Thoracic aorta (tissue), 2 donors: ENCODE measurements at places on chromosomes 13 and 19.

GRCh38 chr19:38650911-38651584 lies 3.6 kb downstream of the ACTN4 start:
- DNase-seq: no peak

DNA sequence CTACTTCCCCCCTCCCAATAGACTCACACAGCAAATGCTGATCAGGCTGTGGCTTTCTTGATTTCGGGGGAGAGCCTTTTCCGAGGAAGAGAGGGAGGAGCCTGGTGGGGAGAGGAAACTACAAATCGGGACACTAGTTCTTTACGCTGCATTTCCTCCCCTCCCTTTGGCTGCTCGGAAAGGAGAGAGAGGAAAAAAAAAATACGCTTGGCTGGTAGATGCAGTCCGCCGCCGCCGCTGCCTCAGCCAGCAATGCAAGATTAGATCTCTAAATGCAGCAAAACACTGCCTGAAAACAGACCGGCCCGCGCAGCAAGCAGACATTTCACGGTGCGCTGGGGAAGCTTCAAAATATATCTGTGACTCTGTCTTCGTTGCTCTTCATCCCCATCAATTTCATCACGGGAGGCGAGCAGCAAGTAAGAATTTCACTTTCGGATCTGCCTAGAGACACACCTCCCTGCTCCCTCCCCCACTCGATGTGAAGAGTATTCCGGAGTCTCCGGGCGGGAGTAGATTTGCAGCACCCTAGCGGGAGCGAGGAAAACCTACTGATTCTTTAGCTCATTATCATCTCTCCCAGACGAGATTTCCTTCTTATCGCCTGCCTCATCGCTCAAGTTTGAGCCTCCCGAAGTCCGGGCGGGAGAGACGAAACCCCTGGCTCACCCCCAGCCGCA lies at the start of gene PCDH17:
PCDH17 (plus strand) TSS at position 149 of the 680 bp plus-strand sequence. CDS start 803 bp downstream, outside the sequence.
- no peak for DNase-seq

- no peak for DNase-seq
Measured at GRCh38 chr19:13581576-13581975, 75.3 kb upstream of the CACNA1A start.

- no peak for DNase-seq
Measured at GRCh38 chr19:51602189-51602854, 27.9 kb downstream of the SIGLEC5 start.

- DNase-seq: no peak
Measured at GRCh38 chr13:40123962-40124632, 468.6 kb downstream of the COG6 start.

DNA sequence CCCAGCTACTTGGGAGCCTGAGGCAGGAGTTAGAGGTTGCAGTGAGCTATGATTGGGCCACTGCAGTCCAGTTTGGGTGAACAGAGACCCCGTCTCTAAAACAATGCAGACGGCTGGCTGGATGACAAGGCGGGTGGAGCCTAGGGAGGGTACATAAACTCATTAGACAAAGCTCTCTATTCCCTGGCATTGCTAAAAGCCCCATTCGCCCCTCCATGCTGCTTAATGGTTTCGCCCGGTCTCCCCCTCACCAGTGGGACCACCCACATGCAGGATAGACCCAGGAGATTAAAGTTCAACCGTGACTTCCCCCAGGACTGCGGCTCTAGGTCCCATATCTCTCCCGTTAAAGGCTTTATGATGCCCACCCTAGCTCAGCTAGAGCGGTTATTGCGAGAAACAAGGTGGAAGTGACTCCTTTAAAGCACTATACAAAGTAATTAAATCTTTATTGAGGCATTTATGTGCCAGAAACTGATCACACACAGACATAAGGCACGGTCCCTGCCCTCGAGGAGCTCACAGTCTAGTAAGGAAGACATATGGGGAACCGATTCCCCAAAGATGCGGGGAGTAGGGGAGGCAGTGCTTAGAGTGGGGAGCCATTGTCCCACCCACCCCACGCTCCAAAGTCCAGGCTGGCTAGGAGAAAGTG lies 4.9 kb downstream of the LYPD3 start:
- DNase-seq: no peak

DNA sequence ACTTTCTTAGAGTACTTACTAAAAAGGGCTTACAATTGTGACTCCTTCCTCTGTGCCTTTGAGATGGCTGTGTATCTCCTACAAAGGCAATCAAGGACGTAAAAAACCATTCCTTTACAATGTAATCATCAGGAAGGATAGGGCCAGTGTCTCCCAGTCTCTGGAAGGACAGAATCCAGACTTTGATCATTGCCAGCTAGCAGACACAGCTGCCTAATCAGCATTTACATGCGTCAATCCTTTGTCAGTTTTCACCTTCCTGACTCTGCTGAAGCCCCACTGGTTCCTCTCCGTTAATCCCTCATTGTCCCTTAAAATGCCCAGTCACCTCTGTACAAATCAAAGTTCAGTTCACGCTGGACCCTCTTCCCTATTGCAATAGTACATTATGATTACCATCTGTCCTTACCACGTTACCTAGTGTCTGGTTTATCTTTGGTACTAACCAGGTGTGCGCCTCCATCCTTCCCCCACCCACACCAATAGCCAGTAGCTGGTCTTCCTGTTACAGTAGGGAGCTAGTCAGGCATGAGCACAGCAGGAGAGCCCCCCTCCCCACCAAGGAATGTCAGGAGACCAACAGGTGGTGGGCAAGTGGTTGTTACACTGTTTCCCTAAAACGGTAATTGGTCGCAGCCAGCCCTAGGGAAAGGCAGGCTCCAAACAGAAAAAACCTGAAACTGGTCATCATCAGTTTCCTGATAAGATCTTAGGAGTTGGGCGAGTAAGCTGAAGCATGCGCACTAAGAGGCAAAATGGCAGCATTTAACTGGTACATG lies 49.7 kb downstream of the TGDS start:
- no peak for DNase-seq

GRCh38 chr13:34462843-34463242 lies 479.2 kb upstream of the NBEA start:
- DNase-seq: no peak

- DNase-seq: no peak
Measured at GRCh38 chr13:66329988-66330451, 900.1 kb downstream of the PCDH9 start.

- DNase-seq: no peak
Measured at GRCh38 chr13:79995334-79995733, 345.6 kb downstream of the SPRY2 start.

DNA sequence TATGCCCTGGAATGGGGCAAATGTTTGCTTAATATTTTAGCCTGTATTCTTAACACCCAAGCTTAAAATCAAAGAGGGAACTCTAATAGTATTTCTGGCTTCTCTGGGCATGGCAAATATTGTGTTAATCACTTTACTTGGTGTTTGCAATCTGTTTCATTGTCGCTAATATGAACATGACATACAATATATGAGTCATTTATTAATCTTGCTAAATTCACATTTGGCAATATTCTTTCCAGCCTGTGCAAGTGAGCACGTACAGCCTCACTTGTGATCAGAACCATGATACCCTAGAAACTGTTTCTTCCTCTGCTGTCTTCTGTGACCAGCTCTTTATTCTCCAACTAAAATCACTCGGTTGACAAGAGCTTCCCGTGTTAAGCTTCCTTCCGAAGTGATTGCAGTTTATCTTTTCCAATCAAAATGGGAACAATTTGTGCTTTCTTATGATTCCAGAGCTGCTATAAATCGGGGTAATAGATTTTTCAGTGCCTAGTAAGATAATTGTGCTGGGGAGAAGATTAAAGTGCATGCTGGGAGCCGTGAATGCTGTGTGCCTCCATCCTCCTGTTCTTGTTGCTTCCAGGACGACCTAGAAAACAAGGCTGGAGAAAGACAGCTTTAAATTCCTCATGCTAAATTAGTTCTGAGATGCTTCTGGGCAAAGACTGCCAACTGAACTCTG lies 153.0 kb upstream of the TMTC4 start:
- DNase-seq: no peak

DNA sequence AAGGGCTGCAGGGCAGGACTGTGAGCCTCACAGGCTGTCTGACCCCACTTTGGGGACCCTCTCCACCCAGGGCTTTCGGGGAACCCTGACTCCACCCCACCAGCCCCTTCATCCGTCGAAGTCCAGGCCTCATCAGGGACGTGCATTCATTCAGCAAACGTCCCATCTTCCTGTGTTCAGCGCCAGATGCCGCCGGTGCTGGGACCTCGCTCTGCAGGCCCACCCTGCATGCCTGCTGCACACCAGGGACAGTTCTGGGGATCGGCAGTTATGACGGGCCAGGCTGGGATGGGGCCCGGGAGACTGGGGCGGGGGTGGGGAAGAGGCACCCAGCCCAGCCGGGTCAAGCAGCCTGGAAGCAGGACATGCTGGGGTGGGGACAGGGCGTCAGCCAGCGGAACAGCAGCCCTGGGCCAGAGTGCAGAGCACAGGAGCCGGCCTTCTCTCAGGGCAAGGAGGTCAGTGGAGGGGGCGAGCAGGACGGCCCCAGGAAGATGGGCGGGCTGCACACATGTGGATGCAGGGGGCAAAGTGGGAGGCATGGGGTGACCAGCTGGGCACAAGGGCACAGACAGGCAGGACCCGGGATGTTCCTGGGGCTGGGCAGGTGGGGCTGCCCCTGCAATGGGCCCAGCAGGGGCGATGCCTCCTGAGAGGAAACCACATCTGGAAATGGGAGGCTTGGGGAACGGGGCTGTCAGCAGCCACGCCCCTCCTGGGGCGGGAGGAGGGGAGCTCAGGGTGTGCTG lies 5.1 kb downstream of the GAMT start:
- DNase-seq: no peak

DNA sequence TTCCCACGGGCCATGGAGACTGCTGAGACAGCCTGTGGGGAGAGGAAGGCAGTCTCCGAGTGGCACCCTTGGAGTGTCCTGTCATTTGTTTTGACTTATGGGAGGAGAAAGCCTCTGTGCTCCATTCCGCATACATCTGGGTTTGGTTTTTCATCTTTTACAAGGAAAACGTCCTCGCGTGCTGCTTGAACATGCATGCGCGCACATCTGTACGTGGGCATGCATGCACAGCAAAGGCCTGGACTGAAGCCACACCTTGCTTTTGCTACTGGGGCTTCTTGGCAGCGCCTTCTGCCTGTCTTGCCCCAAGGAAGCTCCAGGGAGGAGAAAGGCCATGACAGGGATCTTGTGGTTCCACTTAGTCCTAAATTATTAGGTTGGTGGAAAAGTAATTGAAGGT lies 44.0 kb downstream of the SUGP2 start:
- no peak for DNase-seq

DNA sequence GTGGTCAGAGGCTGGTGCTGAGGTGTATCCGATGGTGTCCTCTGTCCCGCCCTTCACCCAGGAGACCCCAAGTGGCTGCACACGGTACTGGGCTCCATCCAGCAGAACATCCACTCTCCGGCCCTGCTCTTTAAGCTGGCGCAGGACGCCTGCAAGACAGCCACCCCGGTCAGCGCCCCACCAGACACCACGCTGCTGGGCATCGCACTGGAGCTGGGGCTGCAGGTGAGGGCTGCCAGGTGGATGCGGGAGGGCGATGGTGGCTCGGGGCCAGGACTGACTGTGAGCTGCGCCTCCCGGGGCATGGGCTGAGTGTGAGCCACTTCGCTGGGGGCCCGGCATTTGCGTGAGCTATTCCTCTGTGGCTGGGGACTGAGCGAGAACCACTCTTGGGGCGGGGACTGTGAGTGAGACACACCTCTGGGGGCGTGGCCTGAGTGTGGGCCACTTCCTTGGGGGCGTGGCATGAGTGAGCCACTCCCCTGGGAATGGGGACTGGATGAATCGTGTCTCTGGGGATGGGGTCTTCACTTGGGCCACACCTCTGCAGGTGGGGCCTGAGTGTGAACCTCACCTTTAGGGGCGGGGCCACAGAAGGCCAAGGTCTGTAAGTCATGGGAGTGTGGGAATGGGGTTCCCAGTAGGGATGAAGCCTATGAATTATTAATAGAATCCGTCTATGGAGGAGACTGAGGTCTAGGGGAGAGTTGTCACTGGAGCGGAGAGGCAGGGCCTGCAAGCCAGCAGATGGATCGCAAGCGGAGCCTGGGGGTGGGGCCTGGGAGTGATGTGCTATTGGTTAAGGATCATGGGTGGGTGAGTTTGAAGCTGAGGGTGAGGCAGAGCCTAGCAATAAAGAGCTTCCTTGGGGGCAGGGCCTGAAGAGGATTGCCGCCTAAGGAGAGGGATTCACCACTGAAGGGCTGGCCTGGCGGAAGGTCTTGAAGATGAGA lies 30.5 kb downstream of the ZSWIM4 start:
- DNase-seq: no peak

DNA sequence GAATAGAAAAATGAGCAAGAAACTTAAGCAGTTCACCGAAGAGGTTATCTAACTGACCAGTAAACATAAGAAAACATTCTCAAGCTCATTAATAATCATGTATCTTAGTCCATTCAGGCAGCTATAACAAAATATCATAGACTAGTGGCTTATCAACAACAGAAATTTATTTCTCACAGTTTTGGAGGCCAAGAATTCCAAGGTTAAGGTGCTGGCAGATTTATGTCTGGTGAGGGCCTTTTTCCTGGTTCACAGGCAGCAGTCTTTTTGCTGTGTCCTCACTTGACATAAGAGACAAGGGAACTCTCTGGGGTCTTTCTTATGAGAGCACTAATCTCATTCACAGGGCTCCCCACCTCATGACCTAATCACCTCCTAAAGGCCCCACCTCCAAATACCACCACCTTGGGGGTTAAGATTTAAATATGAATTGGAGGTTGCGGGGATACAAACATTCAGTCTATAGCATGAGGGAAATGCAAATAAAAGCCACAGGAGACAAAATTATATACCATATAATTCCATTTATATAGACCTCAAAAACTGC lies 123.6 kb downstream of the ZAR1L start:
- DNase-seq: no peak

GRCh38 chr13:30729801-30730200 lies 5.5 kb upstream of the ALOX5AP start:
- no peak for DNase-seq

DNA sequence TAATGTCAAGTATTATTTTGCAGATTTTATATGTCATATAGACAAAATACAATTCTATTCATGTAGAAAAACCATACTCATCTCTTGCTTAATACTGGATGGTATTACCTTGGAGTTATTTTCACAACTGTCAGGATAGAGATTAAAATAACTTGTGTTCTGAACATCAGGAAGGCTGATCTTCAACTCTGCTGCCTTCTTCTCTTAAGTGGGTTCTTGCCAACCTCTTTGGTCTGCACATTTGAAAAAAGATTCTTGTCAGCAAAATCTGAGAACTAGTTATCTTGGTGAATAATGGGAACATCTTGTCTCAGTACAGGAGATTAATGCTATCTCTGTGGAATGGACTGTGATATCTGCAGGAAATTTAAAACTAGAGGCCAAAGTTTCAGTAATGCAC lies 95.2 kb upstream of the FAM216B start:
- DNase-seq: no peak
